ENCODE measurements at places on chromosomes 2 and 18.

GRCh38 chr2:214575030-214575429, 164.2 kb downstream of the VWC2L start:
- no peak for DNase-seq

GRCh38 chr2:124810132-124810531, 785.0 kb downstream of the CNTNAP5 start:
- DNase-seq: peak; percentile 44

DNA sequence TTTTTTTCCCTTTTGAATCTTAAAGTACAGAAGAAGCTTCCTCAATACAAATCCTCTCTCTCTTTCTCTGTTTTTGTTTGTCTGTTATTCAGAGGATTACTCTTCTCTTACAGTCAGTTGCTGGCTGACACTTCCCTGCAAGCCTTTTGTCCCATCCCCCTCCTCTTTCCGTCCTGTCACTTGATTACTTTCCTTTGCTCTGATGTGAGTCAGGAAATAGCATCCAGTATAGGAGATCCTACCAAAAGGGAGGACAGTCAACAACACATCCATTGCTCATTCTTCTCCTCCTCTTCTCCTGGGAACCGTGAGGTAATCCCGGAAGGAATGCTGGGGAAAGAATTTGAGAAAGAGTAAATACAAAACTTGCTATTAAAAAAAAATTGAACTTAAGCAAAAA, 79.3 kb upstream of the SCN7A start:
- DNase-seq: no peak

DNA sequence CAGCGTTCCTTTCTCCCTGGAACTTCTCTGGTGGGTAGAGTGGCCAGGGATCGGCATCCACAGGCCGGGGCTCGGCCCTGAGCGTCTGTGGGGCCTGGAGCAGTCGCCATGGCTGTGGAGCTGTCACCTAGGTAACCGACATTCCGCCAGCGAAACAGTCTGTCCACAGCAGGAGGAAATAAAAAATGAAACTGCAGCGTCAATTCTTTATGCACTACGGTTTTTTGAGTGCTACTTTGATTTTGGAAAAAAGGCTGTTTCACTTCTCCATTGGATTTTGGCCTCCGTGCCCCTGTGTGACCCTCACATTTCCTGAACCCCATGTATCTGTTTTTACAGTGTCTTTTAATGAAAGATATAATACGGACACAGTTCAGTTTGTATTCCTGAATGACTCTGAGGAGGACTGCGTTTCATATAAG, 163.4 kb downstream of the LDLRAD4 start:
- DNase-seq: no peak

GRCh38 chr2:38095996-38096861, 20.3 kb upstream of the CYP1B1 start:
- no peak for DNase-seq

DNA sequence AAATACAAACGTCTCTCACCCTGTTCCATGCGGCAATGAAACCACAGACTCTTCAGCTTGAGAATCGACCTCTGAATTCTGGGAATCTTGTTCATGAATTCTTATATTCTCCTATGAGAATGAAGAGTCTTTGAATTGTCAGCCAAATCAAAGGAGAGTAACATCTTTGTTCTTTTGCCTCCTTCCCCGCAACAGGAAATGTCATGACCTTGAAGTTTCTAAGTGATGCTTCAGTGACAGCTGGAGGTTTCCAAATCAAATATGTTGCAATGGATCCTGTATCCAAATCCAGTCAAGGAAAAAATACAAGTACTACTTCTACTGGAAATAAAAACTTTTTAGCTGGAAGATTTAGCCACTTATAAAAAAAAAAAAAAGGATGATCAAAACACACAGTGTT, 21.8 kb downstream of the TNFAIP6 start:
- DNase-seq: no peak

DNA sequence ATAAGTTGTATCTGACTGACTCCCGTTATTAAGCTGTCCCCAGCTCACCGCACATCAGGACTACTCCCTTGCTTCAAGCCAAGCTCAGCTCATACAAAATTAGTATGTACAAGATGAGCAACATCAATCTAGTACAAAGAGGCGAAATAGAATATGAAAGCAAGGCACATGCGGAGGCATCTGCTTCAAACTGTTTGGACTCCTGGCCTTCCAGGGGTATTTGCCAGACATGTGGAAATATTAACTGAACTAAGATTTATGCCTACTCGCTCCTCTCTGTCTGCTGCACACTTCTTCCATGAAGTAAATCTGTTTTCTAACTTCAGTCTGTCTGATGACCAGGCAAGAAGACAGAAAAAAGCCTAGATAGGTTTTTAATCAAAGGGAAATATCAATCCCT, 499.8 kb downstream of the PID1 start:
- no peak for DNase-seq

DNA sequence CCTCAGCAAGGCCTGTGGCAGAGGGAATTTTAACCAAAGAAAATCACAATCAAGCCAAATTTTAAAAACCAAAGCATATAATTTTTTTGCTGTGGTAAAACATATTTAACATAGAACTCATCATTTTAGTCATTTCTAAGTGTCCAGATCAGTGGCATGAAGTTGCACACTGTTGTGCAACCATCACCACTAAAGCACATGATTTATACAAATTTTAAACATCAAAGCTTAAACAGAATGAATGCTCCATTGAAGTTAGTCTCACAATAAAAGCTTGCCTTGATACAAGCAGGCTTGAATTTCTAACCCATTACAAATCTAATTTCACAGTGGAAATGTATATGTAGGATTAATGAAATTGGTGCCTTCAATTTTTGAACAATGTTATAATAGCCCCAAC, 31.2 kb downstream of the FTCDNL1 start:
- DNase-seq: no peak

DNA sequence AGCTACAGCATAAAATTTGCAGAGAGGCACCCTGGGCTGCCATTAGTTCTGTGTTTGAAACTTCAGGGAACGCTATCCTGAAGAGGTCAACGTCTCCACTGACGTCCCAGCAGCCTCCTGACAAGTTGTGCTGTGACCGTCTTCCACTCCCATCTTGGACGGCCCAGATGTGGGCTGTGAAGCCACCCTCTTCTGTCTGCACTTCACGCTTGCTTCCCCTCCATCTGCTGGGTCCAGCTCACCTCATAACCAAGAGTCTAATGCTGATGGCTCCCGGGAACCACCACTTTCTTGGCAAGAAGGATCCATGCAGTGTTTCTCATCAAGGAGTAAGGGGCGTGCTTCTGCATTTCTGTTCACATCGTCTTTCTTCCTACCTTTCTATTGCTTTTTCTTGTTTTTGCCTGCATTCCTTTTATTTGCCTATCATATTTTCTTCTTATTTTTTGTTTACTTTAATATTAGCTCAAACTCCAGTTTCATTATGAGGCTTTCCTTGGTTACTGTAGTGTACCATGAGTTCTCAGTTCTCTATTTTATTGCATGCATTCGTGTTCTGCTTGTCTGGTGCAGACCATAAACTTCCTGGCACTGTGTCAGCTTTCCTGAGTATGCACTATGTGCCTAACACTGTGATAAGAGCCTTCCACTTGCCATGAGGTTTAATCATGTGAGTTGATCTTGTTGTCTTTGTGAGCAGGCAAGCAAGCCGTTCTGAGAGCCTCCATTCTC, 631.8 kb upstream of the RAB6C start:
- no peak for DNase-seq

DNA sequence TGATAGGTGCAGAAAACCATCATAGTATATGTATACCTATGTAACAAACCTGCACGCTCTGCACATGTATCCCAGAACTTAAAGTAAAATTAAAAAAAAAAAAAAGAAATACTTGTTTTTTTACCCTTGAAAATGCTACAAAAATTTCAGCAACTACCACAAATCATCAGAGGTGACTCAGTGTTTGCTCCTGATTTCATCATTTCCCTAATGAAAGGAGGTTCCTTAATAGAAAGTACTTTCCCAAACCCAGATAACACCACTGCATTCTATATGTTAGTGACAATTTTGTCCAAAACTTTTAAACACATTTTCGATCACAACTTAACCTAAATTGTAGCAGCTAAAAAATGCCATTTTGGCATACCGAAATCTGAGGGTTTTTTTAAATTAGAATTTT, 163.3 kb downstream of the SLC39A10 start:
- no peak for DNase-seq

DNA sequence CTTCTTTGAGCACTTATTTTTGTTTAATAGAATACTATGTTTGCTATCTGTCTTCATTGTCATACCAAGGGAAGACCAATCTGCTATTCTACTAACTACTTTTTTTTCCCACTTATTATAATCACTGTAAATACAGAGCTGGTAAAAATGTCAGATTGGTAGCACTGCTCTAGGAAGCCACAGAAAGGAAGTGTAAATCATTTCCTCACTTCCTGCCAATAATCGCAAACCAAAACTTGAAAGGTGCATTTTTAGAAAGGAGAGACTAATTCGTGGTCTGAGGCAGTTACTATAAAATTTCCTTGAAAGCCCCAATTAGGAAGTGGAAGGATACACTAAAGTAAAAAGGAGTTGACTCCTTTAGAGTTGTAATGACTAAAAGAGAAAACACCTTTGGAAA, 13.9 kb upstream of the THSD7B start:
- DNase-seq: no peak

DNA sequence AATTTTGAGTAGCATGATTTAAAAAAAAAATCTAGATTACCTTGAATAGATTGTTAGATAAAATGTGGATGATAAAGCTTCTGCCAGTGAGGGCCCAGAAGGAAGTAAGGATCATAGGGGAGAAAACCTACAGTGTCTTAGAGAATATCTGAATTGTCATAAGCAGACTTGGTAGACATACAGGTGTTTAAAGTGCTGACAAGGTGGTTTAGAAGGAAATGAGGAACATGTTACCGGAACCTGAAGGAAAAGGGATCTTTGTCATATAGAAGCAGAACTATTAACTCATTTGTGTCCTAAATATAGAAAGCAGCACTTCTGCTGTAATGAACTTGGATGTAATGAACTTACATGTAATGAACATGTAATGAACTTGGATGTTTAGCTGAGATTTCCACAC, 94.9 kb upstream of the TTC27 start:
- no peak for DNase-seq

DNA sequence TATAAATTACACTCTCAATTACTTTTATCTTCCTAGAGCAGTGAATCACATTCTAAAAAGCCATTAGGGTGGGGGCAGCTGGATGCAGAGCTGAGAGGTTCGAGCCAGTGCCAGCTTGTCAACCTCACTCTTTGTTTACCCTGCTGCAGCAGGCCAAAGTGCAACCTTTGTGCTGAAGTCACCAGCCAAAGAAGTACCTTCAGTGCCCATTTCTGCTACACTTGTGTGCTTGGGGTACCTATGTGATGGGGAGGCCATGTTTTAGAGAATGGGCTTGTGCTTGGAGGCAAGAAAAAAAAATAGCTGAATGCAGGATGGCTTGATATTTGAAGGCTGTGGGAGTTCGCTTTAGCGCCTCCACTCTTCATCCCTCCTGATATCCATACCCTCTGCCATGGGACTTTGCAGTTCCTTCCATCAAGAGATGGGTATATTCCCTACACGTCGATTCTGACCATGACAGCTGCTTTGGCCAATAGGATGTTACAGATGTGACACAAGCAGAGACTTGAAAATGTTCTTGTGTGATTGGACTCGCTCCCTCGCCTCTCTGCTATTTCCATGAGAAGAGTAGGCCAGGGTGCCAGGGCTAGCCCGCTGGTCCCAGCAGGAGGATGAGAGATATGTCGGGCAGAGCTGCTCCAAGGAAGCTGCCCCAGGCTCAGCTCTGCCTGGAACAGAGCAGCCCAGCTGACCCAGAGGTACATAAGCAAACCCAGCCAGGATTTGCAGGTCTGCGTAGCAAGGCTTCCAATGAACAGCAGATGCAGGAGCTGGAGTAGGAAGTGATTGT, 12.7 kb upstream of the FZD5 start:
- no peak for DNase-seq

GRCh38 chr2:119311371-119311770, 55.3 kb downstream of the C2orf76 start:
- DNase-seq: no peak

DNA sequence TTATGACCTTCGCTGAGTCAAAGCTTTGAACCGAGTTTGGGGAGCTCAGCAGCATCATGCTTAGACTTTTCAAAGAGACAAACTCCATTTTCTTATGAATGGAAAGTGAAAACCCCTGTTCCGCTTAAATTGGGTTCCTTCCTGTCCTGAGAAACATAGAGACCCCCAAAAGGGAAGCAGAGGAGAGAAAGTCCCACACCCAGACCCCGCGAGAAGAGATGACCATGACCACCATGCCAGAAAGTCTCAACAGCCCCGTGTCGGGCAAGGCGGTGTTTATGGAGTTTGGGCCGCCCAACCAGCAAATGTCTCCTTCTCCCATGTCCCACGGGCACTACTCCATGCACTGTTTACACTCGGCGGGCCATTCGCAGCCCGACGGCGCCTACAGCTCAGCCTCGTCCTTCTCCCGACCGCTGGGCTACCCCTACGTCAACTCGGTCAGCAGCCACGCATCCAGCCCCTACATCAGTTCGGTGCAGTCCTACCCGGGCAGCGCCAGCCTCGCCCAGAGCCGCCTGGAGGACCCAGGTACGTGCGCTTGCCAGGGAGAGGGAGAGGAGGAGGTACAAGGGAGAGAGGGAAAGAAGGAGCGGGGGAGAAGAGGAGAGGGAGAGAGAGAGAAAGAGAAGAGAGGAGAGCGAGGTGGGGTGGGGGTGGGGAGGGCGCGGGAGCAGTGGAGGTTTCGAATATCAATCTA, at the start of gene DLX1:
Gene DLX1 (plus strand): TSS at position 48 of the 700 bp plus-strand sequence. CDS start 171 bp downstream, at position 219.
- no peak for DNase-seq

- peak; percentile 75 for DNase-seq
These were observed 2.2 kb downstream of the RND3 start for GRCh38 chr2:150485114-150485870.

DNA sequence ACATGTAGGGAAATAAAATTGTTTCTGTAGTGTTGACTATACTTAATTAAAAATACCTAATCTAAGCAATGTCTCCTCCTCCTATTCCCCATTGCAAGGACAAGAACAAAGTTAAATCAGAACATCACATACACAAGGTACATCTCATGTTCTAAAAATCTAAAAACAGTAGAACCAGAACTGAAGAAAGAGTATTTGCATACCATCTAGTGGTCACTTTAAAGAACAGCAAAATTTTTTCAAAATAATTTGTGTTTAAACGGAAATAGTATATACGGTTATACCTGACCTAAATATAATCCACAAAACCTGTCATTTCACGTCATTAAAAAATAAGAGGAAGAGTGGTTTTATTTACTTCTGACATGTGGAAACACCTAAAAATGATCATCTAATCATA, 294.3 kb upstream of the KCNH7 start:
- no peak for DNase-seq

DNA sequence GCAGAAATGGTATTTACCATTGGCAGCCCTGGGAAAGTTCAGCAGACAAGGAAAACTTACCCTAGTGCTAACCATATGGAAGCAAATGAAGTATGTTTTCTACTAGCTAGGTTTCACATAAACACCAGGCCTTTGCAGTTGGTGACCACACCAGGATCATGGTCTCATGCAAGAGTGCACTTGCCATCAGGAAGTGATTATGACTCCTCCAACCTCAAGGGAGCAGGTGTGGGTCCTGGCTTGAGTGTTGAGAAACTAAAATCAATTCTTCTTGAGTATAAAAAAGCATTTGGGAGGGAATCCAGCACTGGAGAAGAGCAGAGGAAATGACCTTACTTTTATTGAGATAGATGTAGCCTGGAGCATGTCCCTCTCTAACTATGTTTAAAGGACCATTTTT, 56.8 kb upstream of the SPAG16 start:
- DNase-seq: no peak
